Prostate gland (tissue), 2 donors: ENCODE measurements at places on chromosomes 1 and 21.

DNA sequence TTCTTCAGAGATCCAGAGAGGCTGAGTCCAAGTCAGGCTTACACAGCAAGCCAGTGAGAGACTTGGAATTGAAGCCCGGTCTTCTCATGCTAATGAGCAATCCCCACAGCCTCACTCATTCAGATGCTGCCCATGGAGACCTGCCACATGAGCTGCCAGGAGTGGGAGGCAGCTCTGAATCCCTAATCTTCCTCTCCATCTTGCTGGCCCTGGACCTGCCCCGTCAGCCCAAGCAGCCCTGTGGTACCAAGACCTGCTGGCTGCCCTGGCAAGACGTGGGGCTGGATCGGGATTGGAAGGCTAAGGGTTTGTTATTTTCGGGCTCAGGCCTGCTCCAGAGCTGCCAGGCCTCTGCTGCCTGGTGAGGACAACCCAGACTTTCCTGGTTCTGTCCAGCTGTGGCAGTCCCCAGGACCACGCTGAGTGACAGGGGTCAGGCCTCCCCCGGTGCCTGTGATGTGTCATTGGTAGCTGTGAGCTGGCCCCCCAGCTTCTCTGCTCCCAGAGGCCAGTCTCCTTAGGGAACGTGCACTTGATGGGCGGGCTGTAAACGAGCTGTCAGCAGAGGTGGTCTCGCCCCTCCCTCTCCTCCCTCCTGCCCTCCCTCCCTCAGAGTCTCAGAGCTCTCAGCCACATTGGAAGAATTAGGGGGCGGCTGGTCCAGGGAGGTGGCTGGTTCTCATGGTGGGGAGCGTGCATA lies 135.0 kb downstream of the FOXD2 start:
- no peak for DNase-seq

DNA sequence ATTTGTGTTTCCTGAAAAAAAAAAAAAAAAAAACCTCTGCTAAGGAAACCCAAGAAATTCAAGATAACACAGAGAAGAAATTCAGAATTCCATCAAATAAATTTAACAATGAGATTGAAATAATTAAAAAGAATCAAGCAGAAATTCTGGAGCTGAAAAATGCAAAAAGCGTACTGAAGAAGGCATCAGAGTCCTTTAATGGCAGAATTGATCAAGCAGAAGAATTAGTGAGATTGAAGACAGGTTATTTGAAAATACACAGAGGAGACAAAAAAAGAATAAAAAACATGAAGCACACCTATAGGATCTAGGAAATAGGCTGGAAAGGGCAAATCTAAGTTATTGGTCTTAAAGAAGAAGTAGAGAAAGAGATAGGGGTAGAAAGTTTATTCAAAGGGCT lies 38.2 kb downstream of the NME7 start:
- no peak for DNase-seq

GRCh38 chr1:86447198-86447790 lies 21.4 kb upstream of the CLCA1 start:
- no peak for DNase-seq

DNA sequence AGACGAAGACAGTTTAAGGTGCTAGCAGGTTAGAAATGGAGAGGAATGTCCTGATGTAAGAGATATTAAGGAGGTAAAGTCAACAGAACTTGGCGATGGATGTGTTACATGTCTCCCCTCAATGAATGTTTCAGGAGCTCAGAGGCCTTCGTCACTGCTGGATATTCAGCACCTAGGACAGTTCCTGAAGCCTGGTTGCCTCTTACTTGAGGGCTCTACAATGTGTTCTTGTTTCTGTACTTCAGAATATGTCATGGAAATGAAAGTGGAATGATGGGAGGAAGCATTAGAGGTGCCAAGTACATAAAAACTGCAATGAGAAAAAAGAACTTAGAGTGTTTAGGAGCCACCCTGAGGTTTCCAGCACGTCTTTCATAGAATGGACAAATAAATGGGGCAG lies 17.7 kb downstream of the TNR start:
- DNase-seq, result no peak

- DNase-seq, result peak; percentile 97
Observed at GRCh38 chr21:25734904-25735645, at the start of the genes ATP5PF and GABPA. TSS of gene ATP5PF (minus strand) at chr21:25734904. CDS start at chr21:25729794, 5,110 bp downstream. TSS of gene GABPA (plus strand) at chr21:25734972. CDS start at chr21:25741599, 6,627 bp downstream.
